ENCODE measurements at places on chromosomes 11 and 22. TPM values are rescaled to one million over a fixed set of nuclear protein-coding genes. Genes with fewer than 3 reads are reported as not detected.

The NLRP14 gene
- total RNA-seq: not detected

The SHANK2 gene
- not detected for total RNA-seq

The JHY gene
- 1.4 TPM for total RNA-seq

The SLC29A2 gene
- total RNA-seq: 0.26 TPM

The CD6 gene
- total RNA-seq: not detected

The ACRV1 gene
- total RNA-seq: not detected

The GGTLC2 gene
- not detected for total RNA-seq

The KIAA1671 gene
- total RNA-seq: 3.2 TPM

The EED gene
- total RNA-seq: 10.0 TPM

The JAML gene
- total RNA-seq: not detected

The POLDIP3 gene
- 20.2 TPM for total RNA-seq

The CALCA gene
- total RNA-seq: not detected

The BANF1 gene
- 59.3 TPM for total RNA-seq

The MCHR1 gene
- not detected for total RNA-seq

The RFPL3 gene
- not detected for total RNA-seq

The GPHA2 gene
- total RNA-seq: not detected

The GRM5 gene
- total RNA-seq: not detected

The LRP5 gene
- 18.0 TPM for total RNA-seq

The RBX1 gene
- 56.7 TPM for total RNA-seq
